Activated naive CD4-positive, alpha-beta T cell (primary cell): ENCODE measurements at places on chromosomes 3 and 15.

DNA sequence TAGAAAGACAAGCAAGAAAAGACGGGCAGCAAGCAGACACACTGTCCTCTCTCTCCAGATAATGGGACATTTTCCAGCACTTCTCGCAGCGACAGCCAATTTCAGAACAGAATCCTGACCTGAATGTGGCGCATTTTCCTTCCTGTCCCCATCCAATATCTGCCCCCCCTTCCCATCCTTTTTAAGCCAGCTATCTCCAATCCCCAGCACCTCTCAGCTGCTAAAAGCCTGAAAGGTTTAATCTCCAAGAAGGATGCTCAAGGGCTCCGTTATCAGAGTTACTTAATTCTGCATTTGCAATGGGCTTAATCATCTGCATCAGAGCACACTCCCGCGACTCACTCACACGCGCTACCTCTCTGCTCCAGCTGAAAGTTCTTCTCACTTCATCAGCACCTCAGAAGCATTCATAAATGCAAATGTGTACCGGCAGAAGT is 50.5 kb downstream of the SRGAP3 start:
- no peak for DNase-seq

DNA sequence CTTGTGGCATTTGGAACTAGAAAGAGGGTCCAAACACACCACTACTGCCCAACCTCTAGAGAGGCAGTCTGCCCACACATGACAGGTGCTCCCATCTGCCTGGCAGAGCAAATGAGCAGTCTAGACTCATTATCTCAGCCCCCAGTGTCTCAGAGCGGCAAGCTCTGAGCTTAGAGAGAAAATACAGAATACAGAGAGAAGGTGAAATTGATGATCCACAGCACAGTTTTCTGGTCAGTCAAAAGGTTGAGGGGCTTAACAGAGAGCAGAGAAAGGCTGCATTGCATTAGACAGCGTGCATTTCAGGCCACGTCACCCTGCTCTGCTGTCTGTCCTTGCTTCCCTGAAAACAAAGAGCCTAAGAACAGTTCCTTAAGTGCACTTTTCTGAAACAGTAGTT is 135.1 kb downstream of the KCNMB2 start:
- DNase-seq, result no peak

DNA sequence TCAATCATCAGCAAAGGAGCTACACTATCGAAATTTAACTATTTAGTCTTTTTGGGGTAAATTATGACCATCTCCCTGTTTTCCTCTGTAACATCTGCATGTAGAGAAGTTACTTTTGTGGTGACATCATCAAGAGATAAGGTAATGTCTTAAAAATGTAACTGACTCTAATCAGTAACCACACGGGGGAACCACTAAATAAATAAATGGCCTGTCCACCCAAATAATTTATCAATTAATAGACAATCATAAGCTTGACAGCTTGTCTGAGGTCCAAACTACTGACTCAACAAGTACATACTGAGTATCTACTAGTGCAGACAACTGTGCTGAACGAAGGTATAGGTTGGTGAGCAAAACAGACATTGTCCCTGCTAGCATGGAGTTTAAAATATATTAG is 219.3 kb downstream of the SLC9A9 start:
- DNase-seq, result no peak

- DNase-seq, result no peak
Measured at GRCh38 chr3:143668924-143669790, 179.1 kb downstream of the SLC9A9 start.

GRCh38 chr3:169133178-169134161 is 530.0 kb downstream of the MECOM start:
- DNase-seq, result no peak

DNA sequence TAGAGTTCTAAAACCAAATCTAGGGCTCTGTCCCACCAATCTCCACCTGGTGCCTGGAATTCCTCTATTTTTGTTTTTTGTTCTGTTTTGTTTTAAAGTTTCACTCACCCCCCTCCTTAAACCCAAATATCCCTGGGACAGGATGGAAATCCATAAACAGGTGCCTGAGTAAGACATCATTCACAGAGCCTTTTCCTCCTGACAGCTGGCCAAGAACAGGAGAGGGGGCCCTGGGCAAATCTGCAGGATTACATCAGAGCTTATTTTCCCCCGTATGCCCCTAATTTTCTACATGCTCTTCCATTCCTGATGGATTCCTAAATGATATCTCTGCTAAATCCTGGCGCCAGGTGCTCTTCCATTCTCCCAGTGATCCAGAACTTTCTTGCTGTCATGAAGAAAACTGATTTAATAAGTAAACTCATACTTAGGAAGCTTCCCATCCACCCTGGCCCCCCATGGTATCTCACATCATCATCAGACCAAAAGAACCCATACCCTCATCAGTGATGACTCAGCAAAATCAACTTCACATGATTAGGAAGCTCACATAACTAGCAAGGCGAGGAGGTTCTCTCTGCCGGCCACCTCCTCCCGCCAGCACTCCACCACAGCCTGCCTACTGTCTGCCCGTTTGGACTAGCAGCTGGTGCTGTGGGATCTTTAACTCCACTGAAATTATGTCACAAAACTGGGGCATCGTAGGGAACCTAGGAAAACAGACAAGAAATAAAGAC is 61.0 kb downstream of the LIPC start:
- DNase-seq, result no peak

- DNase-seq, result no peak
Measured at GRCh38 chr3:31027914-31028313, 133.5 kb upstream of the GADL1 start.
